ENCODE measurements at places on chromosomes 4 and X. TPM values are rescaled to one million over a fixed set of nuclear protein-coding genes. Genes with fewer than 3 reads are reported as not detected.

Gene TFE3
- 52.6 TPM for total RNA-seq

Gene CXCL10
- 0.32 TPM for total RNA-seq

Gene FAM9C
- total RNA-seq: not detected

Gene TBC1D9
- 13.9 TPM for total RNA-seq

Gene TGIF2LX
- total RNA-seq: not detected

Gene HSFX4
- total RNA-seq: not detected

Gene HMX1
- total RNA-seq: 0.19 TPM

Gene SMR3B
- total RNA-seq: not detected

Gene TBC1D1
- 152 TPM for total RNA-seq

Gene SUPT20HL2
- total RNA-seq: 0.76 TPM

Gene RAI2
- total RNA-seq: 32.5 TPM

Gene ZNF732
- 0.19 TPM for total RNA-seq

Gene AKAP17A
- 23.0 TPM for total RNA-seq

Gene MAGEB2
- total RNA-seq: not detected

Gene KLF8
- total RNA-seq: 20.5 TPM

Gene INTU
- total RNA-seq: 17.4 TPM

Gene TIMM8A
- total RNA-seq: 9.0 TPM

Gene ZCCHC18
- total RNA-seq: 2.0 TPM

Gene BBS12
- total RNA-seq: 3.8 TPM

Gene CSTF2
- 7.4 TPM for total RNA-seq

Gene SORBS2
- 166 TPM for total RNA-seq

Gene GYPA
- total RNA-seq: 0.65 TPM

Gene PDLIM3
- total RNA-seq: 447 TPM

Gene ARMCX4
- 17.8 TPM for total RNA-seq

Gene BCORL1
- 17.7 TPM for total RNA-seq

Gene MAGED4B
- 3.4 TPM for total RNA-seq

Gene CTAG1B
- total RNA-seq: not detected

Gene FHDC1
- total RNA-seq: 1.2 TPM

Gene FAM47E
- total RNA-seq: 1.4 TPM

Gene ADH1A
- 2.5 TPM for total RNA-seq

Gene MBNL3
- 15.9 TPM for total RNA-seq

Gene SHROOM4
- total RNA-seq: 11.5 TPM

Gene TRPC5OS
- not detected for total RNA-seq

Gene ZNF280C
- total RNA-seq: 4.7 TPM

Gene NDUFA1
- 65.9 TPM for total RNA-seq

Gene GAB3
- 5.8 TPM for total RNA-seq

Gene CENPVL1
- not detected for total RNA-seq

Gene STPG2
- total RNA-seq: 0.19 TPM

Gene HS3ST1
- total RNA-seq: 3.9 TPM

Gene FNIP2
- total RNA-seq: 93.0 TPM

Gene TNMD
- total RNA-seq: not detected

Data from posterior vena cava (tissue), 2 donors.